T-helper 22 cell (primary cell): ENCODE measurements at places on chromosomes 5 and 9.
A peak's percentile ranks its signal among the peaks of the same experiment; 100 is the strongest.

DNA sequence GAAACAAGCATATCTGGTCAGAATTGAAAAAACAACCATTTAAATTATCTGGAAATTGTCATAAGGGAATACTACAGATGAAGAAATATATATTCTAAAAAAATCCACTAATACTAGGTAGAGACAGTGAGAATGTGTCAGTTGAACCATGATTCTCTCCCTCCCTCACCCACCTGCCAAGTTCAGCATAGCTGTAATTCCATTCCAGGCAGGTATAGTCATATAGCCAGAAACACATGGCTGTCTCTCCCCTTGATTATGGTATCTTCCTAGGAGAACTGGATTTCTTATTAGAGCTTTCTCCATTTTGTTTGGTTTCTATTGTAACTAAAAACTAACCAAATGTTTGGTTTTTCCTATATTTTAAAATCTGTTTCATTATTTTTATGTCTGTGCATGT is 509.2 kb downstream of the CDH10 start:
- DNase-seq, result no peak

DNA sequence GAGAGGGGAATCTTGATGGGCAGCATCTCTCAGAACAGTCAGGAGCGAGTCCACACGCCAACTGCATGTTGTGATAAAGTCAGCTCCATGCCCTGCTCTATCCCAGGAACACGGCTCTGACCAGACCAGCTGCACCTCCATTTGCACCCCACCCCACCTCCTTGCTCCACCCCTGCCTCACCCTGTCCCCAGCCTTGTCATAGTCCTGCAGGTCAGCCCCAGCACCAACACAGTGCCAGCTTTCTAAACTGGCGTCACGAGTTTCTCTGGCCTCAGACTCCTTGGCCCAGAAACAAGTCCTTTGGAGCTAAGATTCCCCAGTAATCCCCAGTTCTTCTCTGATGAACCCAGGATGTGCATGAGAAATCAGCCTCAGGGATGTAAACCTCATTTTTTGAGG is 23.5 kb downstream of the GGTA1 start:
- DNase-seq, result no peak

DNA sequence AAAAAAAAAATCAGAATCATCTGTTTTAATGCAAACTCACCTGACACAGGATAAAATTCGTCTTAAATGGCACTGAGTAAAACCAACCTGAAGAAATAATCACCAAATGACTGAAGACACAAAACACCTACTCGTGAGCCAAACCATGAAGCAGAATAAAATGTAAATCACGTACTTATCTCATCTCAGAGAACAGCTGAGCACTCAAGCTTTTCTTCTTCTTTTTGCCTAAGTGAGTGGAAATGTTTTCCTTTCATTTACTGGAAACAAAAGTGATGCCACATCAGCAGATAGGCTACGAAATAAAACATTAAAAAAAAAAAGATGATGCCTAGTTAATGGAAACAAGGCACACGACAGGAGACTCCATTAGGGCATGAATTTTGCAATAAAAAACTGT is 36.4 kb downstream of the ATPSCKMT start:
- DNase-seq, result no peak

GRCh38 chr9:133122935-133123611 is 2.0 kb upstream of the RALGDS start:
- DNase-seq, result no peak

DNA sequence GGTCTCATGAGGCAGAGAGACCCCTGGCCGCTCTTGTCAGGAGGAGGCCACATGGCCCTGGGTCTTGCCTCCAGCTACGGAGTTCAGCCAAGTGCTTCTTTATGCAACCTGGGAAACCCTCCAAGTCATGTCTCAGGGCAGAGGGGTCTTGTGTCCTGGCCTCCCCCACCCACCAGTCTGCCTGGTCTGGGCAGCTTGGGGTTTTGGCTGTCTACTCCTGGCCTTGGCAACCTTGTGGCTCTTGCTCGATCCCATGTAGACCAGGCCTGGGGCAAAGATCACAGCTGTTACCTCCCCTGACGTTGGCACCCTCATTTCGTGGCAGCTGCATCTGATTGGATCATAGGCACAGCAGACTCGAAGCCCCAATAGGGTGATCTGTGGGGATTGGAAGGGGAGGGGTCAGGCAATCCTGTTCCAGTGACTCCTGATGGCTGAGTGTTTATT is 28.4 kb downstream of the JADE2 start:
- DNase-seq, result no peak

- no peak for DNase-seq
These were observed 83.5 kb upstream of the BOD1 start for GRCh38 chr5:173699966-173700365.

- DNase-seq, result no peak
These were observed 161.1 kb upstream of the CDH12 start for GRCh38 chr5:23014266-23014665.

GRCh38 chr9:131685753-131686706 is 53.8 kb downstream of the RAPGEF1 start:
- DNase-seq, result no peak

DNA sequence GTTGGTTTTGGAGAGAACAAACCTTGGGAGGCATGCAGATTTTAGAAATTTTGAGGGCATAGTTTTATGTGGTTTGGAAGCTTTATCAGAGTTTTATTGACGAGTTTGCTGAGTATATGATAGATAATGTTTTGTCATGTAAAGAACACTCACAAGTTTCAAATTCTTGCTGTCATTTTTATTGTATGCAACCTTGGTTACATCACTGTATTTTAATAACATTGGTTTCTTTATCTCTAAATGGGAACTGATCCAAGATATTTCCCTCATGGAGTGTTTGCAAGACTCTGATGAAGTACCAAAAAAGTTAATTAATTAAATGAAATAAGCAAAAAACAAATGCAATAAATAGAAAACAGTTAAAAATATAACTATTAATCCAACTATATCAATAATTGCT is 170.3 kb downstream of the SMC2 start:
- no peak for DNase-seq

DNA sequence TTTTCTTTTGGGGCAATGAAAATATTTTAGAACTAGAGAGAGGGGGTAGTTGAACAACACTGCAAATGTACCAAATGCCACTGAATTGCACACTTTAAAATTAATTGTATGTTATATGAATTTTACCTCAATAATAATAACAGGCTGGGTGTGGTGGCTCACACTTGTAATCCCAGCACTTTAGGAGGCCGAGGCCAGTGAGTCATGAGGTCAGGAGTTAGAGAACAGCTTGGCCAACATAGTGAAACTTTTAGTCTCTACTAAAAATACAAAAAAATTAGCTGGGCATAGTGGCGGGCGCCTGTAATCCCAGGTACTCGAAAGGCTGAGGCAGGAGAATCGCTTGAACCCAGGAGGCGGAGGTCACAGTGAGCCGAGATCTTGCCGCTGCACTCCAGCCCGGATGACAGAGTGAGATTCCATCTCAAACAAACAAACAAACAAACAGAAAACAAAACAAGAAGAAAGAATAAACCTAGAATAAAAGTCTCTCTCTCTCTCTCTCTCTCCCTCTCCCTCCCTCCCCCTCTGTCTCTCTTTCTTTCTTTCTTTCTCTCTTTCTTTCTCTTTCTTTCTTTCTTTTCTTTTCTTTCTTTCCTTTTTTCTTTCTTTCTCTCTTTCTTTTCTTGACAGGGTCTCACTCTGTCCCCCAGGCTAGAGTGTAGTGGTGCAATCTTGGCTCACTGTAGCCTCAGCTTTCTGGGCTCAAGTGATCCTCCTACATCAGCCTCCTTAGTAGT is 91.1 kb downstream of the BASP1 start:
- no peak for DNase-seq

- DNase-seq, result no peak
These were observed 102.4 kb downstream of the CDK5RAP2 start for GRCh38 chr9:120477534-120478001.

GRCh38 chr5:92896722-92897121 is 684.3 kb downstream of the NR2F1-AS1 start:
- DNase-seq, result no peak

DNA sequence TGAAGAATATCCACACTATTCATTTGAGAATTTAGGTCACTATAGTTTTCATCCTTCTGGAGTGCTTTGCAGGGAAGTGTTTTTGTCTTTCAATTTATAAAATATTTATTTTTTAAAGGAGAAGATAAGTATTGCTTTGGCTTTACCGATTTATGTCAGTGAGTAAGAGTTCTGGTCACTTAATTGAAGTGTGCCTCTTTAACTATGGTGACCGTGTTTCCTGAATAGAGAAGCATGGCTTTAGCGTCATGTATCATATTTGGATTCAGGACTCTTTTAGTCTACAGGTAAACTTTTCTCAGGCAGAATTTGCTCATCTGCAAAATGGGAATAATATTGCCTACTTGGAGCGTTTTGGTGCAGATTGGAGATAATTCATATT is 902 bp downstream of the BDP1 start:
- DNase-seq, result no peak

- no peak for DNase-seq
These were observed 36.7 kb downstream of the PROP1 start for GRCh38 chr5:177959315-177959714.

DNA sequence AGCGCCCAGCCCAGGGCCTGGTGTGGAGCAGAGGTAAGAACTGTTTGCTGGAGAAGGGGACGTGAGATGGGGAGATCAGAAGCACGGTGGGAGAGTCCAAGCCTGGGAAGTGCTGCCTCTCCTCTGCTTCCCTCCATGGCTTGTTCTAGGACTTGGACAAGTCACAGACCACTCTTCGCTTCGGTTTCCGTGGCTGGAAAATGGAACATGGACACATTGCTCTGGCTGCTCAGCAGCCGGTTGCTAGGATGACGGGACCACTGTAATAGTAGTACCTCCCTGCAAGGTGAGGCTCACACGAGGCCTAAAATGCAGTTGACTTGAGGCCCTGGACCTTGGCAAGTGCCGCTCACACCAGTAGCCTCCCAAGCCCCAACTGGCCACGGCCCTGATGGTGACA is 175.8 kb upstream of the FSTL4 start:
- DNase-seq, result no peak

DNA sequence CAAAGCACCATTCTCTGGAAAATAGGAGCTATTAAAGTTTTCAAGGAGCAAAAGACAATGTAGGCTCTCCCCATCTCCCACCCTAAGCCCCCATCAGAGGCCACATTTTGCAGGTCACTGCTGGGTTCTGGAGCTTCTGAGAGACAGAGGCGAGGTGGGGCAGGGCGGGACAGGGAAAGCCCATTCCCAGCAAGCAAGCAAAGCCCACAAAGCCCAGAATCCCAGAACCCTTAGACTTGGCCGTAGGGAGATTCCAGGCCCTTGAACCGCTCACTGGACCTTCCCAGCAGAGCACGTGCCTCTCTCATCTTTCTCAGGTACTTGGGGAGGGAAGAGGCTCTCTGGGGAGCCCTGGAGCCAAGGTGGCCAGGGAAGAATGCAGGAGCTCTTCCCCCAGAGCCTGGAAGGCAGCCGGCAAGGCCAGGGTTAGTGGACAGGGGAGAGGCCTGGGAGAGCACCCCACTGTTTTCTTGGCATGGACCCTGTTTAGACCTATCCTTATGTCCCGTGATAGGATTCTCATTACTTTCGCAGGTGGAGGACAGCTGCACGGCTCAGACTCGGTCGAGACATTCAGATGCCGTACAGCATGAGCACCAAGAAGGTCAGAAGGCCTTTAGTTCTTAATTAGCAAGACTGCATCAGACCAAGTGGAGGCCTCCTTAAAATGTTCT is 52.4 kb downstream of the ZNF354C start:
- DNase-seq, result no peak

- no peak for DNase-seq
These were observed 841 bp downstream of the ACSL6 start for GRCh38 chr5:132010645-132010988.

- no peak for DNase-seq
These were observed 334.7 kb downstream of the NR2F1-AS1 start for GRCh38 chr5:93246090-93246855.

GRCh38 chr9:95570150-95570549 is 53.4 kb upstream of the PTCH1 start:
- no peak for DNase-seq

GRCh38 chr5:160545832-160546231 is 124.2 kb downstream of the PTTG1 start:
- DNase-seq, result no peak

DNA sequence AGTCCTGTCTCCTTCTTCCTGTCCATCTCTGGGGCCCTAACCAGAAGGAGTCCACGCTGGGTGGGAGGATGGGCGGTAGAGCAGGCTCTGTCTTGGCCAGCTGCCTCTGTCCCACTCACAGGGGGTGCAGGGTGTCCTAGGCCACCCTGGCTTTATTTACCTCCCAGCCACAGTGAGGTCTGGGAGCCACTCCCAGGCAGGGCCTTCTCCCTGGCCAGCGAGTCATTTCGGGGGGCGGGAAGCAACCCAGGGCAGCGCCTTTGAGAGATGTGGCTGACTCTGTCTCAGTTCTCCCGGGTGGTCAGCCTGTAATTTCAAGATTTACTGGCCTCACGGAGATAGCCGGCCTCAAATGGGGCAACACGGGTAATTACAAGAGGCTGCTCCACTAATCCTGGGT is 67.4 kb upstream of the PTCH1 start:
- DNase-seq, result no peak

GRCh38 chr5:150780816-150781221 is 2.3 kb downstream of the SMIM3 start:
- no peak for DNase-seq

DNA sequence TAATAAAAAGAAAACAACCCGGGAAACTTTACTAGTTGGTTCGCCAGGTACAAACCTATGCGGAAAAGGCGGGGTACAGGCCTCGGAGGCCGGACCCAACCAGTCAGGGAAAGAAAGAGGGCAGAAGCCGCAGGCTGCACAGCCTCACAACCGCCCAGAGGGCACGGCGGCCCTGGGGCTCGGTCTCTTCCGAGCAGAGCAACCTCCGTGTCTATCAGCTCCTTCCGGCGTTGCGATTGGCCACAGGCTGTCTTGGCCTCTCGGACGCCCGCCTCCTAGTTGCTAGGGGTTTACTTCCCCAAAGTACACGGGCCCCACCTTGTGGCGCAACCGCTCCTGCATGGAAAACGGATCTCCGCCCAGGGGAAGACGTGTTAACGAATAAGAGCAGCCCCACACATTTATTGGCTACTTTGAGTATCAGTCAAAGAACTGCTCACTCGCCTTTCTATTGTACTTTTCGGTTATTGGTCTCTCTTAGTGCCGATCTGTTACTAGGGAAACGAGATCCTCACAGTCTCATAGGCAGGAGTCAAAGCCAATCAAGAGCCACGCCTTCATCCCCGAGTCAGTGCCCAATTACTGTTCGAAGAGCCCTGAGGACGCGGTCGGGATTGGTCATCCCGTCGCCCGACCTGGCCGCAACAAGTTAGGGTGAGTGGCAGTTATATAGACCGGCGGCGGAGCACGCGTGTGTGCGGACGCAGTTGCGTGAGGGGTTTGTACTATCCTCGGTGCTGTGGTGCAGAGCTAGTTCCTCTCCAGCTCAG is at the start of gene G3BP1:
Gene G3BP1, plus strand, starts transcription at position 696 of the 770 bp plus-strand sequence. CDS start 14,667 bp downstream, outside the sequence.
- DNase-seq, result peak; percentile 100
